Activated T-cell treated with anti-CD3 and anti-CD28 coated beads for 4 hours (primary cell): ENCODE measurements at places on chromosomes 13 and 19.

DNA sequence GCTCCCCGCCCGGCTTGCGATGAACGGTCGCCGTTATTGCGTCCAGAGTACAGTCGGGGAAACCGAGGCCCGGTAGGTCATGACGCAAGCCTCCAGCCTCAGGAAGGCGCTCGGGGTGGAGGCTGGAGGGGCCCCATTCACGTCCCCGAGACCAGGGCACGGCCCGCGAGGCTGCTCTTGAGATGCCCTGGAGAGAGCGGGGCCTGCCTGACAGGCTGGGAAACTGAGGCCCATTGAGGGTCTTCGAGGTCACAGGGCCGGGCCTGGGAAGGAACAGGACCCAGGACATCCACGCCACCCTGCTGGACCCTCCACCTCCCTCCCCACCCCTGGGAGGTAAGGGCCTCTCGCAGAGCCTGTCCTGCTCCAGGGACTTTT, 367 bp downstream of the NDUFS7 start:
- no peak for DNase-seq

- no peak for DNase-seq
Observed at GRCh38 chr19:38145623-38146022, 78.4 kb downstream of the DPF1 start.

DNA sequence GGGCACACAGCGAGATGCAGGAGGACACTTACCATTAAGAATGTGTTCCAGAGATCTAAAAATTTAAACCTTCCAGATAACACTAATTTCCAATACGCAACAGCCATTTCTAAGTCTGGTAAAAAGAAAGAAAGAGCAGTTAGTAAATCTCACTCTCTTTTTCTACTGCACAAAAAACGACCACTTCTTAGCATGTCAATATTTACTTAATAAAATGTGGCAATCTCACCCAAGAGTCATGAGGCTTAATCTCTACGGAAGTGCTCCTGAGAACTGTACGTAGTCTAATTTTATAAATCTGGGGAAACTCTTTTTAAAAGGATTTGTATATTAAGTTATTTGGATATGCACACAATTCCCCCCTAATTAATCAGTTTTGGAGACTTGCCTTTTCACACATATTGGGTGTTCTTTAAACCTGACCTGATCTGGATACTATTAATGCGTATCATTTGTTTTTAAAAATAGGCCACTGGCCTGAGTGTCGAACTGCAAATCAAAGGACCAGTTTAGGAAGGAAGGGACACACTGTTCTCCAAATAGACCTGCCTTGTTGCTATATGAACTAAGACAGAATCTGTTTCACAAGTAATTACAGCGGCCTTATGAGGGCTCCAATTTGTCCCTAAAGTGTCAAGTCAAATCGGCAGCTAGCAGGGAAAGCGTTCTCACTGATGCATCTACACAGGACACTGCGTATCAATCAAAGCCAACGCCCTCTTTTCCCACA, 7.9 kb upstream of the ADPRHL1 start:
- no peak for DNase-seq

GRCh38 chr19:18856385-18857126, 24.8 kb downstream of the UPF1 start:
- DNase-seq = no peak

GRCh38 chr13:51795419-51795818, 8.5 kb downstream of the DHRS12 start:
- DNase-seq = no peak
